ENCODE measurements at places on chromosomes 7 and 10.
A peak's percentile ranks its signal among the peaks of the same experiment; 100 is the strongest.

GRCh38 chr7:157676001-157676400 lies 339.2 kb downstream of the DNAJB6 start:
- no peak for DNase-seq

- DNase-seq: no peak
Observed at GRCh38 chr10:100928039-100928438, 15.3 kb downstream of the SLF2 start.

DNA sequence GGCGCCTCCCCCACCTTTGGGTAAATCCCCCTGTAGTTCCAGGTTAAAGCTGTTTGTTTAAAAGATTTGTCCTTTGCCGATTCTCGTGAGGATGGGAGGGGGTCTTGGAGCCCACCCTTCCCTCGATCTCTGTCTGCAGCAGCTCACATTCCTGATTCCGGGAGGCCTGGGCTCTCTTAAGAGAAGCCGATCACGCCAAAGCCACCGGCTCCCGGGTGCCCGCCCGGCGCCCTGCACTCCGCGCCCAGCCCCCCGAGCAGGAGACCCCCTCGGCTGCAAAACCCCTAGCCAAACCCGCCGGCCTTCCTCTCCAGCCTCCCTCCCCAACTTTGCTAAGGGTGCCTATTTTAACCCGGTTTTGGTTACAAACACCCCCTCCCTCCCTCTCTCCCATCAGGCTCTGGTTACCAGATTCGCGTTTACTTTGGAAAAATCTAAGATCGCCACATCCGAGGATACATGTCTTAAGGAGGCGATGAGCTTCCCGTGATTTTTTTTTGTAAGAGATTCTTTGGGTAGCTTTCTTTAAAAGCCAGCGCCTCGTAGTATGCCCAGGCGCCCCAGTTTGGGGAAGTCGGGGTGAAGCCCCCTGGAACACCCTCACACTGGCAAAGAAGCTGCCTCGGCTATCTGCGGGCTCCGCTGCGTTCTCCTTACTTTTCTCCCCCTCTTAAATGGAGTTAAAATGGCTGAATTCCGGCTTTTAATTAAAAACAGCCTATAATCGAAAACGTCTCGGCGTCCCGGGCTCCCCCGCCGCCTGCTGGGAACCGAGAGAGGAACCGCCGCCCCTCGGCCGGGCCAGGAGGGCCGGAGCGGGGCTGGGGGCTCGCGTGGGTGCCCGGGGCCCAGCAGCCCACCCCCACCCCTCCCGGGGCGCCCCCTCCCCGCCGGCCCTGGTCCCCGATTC lies 983 bp downstream of the TNRC18 start:
- peak; percentile 77 for DNase-seq

DNA sequence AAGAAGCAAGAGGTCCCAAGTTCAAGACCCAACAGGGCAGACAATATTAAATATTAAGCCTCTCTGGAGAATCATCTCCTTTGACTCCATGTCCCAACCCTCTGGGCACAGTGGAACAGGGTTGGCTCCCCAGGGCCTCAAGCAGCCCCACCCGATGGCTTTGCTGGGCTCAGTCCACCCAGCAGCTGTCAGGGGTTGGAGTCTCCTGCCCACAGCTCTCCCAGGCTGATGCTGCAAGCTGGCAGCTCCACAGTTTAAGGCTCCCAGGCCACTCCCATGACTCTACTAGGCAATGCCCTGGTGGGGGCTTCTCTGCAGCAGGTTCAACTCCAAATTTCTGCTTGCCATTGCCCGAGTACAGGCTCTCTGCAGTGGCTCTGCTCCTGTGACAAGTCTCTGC lies 55.1 kb downstream of the LARP4B start:
- DNase-seq: no peak

DNA sequence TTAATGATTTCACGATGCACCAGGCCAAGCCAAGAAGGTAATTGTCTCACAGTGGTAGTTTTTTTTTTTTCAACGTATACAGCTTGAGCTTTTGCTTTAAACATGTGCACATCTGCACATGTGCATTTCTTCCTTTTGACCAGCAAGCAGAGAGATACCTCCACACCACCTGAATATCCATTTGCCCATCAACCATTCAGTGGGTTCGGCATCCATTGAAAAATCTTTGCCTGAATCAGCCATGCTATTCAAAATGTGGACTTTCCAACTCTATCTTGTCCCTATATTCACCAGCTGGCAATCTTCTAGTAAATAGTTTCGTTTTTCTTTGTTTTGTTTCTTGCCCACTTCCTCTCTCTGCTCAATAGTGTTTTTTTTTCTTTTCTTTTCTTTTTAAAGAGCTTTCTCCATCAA lies 7.7 kb upstream of the TRA2A start:
- DNase-seq: no peak

DNA sequence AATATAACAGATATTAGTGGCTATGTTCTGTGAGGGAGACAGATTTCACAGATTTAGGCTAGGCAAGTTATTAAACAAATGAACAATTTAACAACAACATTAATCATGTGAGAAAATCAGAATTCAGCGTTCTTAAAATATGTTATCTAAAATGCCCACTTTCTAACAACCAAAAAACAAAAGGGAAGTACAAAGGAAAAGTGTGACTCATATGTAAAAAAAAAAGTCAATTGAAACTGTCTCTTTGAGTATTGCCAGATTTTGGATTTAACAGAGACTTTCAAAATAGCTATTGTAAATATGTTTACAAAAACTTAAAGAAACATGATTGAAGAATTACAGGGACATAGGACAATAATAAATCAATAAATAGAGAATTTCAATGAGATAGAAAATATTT lies 34.8 kb upstream of the ARHGAP22 start:
- DNase-seq: no peak

GRCh38 chr7:127040042-127040441 lies 212.7 kb downstream of the GRM8 start:
- DNase-seq: no peak

GRCh38 chr10:110456523-110457091 lies 41.1 kb upstream of the DUSP5 start:
- no peak for DNase-seq

- no peak for DNase-seq
Observed at GRCh38 chr7:107594961-107595737, 15.1 kb downstream of the BCAP29 start.

GRCh38 chr7:30005464-30005863 lies 15.9 kb upstream of the SCRN1 start:
- DNase-seq: peak; percentile 45

DNA sequence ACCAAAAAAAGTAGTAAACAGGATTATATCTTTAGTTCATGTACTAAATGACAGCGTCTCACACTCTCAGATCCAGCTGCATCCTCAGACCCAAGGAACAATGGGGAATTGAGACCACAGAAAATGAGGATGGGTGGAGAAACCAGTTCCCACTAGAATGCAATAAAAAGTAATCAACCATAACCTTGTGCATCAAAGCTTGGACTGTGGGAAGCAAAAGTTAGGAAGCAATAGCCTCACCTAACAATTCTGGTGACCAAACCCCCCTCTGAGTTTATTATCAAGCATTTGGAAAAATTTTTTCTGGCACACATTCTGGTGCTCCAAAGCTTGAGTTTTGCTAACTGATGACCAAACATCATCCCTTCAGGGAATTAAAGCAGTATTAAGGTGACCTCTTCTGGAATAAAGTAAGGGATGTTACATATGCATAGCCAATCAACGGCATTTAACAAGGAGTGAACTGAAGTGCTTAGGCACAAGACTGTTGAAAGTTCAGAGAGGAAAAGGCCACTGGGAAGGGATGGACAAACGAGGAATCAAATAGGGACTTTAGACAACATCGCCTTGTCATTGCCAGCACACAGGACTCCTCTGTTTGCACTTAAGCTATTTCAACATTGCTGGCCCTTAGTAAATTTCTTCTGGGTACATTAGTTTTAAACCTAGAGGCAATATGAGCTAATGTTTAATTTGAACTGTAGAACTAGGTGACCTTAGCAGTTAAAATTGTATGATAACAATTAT lies 1.2 kb upstream of the MAT1A start:
- DNase-seq: no peak

- DNase-seq: no peak
Observed at GRCh38 chr7:28626221-28626620, 213.9 kb downstream of the CREB5 start.

DNA sequence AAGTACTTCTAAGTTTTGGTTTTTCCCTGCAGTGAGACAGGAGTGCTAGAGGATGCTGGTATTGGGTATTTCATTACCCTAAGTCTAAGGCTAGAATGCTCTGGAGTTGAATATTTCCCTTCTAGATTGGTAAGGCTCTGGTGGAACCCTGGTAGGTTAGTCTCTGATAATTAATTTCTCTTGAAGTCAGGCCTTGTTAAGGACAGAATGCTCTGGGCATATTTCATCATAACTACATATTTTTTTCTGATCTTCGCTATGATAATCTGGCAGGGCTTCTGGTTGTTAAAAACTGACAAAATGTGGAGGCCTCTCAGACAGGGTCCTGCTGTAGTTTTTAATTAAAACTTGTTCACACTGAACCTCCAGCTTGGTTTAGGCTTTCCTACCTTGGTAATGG lies 83.8 kb downstream of the CDK13 start:
- DNase-seq: no peak

GRCh38 chr7:158111049-158111751 lies 476.4 kb downstream of the PTPRN2 start:
- DNase-seq: no peak

DNA sequence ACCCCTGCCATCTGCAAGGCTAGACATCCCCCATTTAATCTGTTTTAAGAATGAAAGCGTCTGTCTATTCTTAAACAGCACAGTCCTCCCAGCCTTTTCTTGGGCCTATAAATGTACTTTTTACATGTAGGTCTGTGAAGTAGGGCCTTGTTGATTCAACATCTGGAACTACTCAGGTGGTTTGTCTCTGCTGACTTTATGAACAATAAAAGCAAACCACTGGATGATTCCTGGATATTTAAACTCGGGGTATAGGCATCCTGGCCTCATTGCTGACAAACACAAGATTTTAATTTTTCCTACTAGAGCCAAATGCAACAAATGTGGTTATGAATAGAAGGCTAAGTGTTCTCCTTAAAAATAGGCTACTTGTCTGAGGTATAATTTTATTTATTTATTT lies 198.3 kb downstream of the WDR11 start:
- DNase-seq: no peak

GRCh38 chr10:71622616-71623015 lies 97.0 kb downstream of the C10orf105 start:
- peak; percentile 68 for DNase-seq

- no peak for DNase-seq
Observed at GRCh38 chr10:6052247-6053221, 9.6 kb downstream of the IL2RA start.

DNA sequence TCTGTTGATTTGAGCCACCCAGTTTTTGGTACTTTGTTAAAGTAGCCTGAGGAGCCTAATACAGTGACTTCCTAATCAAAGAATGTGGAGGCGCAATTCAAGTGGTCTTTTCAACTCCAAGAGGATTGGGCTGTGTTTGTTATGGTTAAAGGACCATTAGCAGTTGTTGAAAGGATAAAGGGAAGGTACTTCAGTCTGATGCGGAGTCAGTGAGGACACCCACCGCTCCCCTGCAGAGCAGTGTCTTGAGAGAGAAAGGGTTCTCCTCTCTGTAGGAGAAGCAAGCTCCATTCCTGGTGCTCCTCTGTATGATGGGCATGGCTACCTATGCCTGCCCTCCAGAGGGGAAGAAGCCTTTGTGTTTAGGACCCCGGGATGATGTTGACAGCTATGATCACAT lies 590.6 kb upstream of the C7orf33 start:
- no peak for DNase-seq

DNA sequence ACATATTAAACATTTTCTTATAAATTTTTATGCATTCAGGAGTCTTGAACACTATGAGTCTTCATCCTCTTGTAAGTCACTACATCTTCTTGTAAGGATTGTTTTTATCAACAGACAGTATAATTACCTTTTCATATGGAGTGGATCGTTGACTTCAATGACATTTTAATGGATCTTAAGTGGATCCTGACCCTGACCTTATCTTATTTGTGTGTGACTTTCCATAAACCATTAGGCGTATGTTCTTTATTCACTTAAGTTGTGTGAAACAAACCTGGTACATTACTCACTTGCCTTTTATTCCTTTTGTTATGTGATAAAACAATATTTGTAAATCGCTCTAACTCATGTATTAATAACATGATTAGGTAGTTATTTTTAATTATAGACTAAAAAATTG lies 18.5 kb upstream of the SEMA3C start:
- no peak for DNase-seq

GRCh38 chr10:96588060-96588554 lies 1.3 kb upstream of the TM9SF3 start:
- no peak for DNase-seq

- no peak for DNase-seq
Observed at GRCh38 chr10:947051-947450, 15.5 kb upstream of the LARP4B start.

- peak; percentile 31 for DNase-seq
Observed at GRCh38 chr7:132656846-132657776, 80.8 kb upstream of the PLXNA4 start.

GRCh38 chr10:12271210-12271540 lies 75.2 kb downstream of the CDC123 start:
- no peak for DNase-seq

DNA sequence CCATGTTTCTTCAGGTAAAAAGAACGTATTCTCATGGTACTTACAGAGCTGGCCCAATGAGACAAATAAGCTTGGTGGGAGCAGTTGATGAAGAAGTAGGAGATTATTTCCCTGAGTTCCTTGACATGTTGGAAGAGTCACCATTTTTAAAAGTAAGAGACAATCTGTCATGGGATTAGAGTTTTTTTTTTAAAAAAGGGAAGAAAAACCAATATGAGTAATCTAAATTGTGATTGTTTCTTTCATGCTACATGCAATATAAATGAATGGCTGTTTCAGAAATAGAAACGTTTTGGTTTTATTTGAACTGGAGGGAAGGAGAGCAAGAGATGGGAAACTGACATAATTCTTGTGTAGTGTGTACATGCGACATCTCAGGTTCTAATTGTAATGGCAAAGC lies 32.8 kb downstream of the TMEM60 start:
- DNase-seq: no peak

DNA sequence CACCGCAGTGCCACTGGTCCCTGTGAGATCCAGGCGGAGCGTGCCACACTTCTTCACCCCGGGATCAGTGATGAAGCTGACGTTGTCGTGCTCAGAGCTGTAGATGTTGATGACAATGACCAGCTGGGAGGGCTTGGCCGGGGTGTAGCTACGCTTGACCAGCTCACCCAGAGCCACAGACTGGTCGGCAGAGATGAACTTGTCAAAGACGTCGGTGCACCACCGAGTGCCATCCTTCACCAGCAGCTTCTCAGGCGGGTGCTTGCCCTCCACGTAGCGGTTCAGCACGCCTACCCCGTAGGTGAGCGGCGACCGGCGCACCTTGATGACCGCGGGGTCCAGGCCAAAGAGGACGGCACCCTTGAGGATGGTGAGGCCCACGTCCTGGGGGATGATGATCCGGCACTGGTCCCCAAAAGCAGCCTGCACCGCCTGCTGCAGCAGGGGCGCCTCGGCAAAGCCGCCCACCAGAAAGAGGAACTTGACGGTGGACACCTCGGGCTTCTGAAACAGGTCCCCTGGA lies 54.2 kb downstream of the PNLIPRP2 start:
- DNase-seq: no peak

DNA sequence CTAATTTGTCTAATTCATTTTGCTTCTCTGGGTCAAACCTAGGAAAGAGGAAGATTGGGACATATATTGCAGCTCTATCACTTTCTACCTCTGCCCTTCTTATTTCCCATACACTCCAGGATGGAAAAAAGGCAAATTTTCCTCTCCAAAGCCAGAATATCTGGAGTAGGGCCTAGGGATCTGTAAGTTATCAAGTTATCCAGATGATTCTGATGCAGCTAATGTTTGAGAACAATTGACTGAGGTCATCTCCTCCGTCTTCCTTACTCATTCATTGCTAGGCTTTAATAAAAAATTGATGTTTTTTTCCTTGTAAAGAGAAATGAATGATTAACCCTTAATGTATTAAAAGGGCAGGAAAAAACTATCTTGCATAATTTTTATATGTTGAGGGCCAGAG lies 211.9 kb upstream of the GLI3 start:
- no peak for DNase-seq

Measured in eye (tissue), 1 donor.